Posterior vena cava (tissue), 2 donors: ENCODE measurements at places on chromosomes 12 and 14.

GRCh38 chr12:89424389-89424788, 72.1 kb upstream of the DUSP6 start:
- DNase-seq: no peak

DNA sequence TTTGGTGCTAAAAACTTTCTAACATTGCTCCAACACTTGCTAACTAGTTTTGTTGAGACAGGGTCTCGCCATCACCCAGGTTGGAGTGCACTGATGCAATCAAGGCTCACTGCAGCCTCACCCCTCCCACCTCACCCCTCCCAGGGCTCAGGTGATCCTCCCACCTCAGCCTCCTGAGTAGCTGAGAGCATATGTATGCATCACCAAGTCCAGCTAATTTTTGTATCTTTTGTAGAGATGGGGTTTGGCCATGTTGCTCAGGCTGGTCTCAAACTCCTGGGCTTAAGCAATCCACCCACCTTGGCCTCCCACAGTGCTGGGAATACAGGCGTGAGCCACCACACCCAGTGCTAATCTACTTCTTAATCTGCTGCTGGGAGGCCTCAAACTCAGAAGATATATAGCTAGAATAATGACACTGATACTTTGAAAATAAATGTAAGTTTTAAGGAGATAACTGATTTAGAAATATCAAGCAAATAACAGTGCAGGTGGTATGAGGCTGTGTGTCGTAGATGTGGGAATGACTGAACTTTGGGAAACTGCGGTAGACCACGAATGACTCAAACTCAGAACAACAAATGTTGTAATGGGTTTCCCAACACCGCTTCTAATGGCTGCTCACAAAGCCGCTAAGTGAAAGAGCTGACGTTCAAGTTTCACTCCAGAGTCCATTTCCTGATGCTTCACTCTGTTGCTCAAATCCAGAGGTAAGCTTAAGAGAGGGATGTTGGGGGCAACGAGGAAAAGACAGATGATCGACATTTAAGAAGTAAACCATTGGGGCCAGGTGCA, 10.0 kb downstream of the TMCC3 start:
- DNase-seq: no peak

GRCh38 chr12:41585784-41586183, 397.7 kb downstream of the PDZRN4 start:
- DNase-seq: no peak

DNA sequence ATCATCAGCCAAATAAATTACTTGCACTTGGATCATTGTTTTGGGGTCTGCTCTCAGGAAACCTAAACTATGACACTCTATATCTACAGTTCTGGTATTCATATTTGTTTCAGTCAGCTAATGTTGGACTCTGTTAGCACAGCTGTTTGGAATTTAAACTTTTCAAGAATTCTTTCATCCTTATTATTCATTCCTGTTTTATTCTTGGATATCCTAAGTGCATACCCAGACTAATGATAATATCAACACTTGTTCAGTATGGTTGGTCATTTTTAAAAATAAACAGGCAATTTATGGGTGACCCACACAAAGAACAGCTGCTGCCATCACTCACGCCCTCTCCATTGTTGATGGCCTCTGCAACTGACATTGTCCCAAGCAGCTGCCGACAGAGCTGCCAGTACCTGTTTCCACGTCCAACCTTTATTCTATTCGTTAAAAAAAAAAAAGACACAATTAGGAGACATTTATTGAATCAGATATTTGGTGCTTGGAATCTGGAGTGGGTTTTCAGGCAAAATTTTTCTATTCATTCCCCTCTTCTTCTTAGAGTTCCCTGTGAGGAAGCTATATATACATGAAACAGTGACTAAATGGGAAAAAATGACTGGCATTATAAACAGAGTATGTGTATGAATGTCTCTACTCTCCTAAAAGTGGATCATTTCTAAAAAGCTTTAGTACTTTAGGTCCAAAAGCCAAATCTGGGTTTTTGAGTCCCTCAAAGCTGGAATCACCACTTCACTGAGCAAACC, 252.1 kb upstream of the NAV3 start:
- DNase-seq: no peak

DNA sequence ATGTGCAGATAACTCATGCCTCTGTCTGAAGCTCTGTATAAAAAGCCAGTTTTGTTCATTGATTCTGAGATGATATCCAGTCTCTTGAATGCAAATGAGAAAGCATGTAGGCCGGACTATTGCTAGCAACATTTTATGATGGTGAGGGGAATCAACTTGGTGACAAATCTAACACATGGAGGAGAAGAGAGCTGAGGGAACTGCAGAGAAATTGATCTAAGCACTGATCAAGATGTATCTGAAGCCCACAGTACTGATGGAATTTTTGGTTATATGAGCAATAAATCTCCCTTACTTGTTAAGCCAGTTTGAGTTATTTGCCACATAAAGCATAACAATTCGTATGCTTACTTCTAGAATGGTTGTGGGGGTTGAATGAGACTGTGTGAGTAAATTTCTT, 295.6 kb upstream of the DDHD1 start:
- DNase-seq: no peak

DNA sequence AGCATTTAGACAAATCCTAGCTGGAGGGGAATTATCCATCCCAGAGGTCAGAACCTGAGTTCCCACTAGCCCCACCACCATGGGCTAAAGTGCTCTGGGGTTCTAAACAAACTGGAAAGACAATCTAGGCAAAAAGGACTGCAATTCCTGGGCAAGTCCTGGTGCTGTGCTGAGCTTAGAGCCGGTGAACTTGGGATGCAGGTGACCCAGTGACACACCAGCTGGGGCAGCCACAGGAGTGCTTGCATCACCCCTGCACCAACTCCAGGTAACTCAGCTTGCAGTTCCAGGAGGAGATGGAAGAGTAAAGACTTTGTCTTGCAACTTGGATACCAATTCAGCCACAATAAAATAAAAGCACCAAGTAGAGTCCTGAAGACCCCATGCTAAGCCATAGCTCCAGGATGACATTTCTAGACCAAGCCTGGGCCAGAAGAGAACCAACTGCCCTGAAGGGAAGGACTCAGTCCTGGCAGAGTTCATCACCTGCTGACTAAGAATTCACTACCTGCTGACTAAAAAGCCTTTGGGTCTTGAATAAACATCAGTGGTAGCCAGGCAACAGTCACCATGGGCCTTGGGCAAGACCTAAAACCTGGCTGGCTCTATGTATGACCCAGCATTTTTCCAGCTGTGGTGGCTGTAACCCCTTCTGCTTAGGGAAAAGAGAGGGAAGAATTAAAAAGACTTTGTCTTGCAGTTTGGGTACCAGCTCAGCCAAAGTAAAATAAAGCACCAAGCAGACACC, 223.4 kb upstream of the DIO2 start:
- DNase-seq: no peak

DNA sequence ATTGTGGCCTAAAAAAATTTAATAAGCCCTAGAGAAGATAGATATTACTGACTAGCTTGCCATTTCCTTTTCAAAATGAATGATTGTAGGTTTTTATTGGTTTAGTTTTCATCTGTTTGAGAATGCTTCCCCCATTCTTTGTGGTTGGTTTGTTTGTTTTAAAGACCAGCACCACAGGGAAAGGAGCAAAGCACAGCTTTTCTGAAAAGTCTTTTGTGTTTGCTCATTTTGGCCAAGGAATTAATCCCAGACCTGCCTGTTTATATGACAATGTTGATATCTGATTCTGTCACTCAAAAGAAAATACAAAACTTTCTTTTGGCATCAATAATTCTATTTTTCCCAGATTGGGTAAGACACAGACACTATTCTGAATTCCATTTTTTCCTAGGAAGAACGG, 312.5 kb upstream of the FLRT2 start:
- DNase-seq: no peak

DNA sequence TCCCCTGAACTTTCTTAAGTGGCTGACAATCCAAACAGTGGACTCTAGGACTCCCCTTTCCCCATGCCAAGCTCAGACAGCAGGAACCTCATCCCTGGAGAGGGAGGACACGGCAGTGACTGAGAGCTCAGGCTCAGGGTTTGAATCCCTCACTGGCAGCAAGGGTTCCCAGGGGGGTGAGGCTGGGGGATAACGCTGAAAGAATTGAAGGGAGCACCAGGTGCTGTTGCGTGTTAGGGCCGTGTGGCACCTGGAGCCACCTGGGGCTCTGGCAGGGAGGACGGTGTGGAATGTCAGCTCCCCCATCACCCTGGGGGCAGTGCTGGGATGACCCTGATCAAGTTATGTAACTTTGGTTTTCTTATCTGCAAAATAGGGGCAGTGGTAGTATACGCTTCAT, 40.1 kb downstream of the ANO2 start:
- peak; percentile 23 for DNase-seq

- no peak for DNase-seq
Observed at GRCh38 chr14:32733015-32733414, 205.7 kb upstream of the NPAS3 start.

DNA sequence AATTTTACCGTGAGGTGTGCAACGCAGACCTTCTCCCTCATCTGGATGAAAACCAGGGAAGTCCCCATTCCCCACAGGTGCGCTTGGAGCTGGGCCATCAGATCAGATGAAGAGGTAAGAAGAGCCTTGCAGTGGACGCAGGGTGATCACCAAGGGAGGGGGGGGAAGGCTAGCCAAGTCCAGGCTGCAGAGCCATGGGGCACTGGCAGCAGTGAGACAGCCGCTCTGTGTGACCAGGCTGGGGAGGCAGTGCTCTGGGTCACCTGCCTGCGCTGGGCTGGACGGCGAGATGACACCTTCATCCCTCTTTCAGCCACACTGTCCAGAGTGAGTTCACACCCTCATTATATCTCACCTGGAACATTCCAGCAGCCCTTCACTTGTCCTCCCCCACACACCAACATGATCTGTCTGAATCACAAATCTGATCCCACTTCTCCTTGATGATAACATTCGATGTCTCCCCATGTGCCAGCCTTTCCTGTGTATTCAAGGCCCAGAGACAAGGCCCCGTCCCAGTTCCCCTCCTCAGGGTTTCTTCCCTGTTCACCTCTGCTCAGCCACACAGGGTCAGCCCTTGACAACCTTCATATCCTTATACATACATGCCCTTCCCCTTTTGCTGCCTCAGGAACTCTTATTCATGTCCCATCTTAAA, 65.9 kb upstream of the VASH1 start:
- DNase-seq: no peak

DNA sequence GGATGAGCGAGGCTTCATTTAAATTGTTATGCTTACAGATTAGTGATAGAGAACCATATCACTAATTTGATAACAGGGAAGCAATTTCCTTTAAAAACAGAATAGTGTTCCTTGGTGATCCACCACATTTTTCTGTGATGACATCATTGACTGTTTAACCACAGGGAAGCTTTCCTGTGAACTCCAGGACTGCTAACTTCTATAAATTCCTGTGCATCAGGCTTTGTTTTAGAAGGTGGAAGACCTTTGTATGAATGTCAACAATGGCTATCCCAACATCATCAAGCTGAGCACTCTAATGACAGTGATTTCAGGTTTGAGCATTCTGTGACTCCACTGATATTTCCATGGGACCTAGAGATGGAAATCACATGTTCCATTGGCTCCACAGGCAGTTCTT, 177.1 kb downstream of the RMST start:
- DNase-seq: no peak

- no peak for DNase-seq
Observed at GRCh38 chr12:16086942-16087341, 175.8 kb downstream of the DERA start.

GRCh38 chr14:22837114-22837749, 847 bp downstream of the MMP14 start:
- peak; percentile 93 for DNase-seq

DNA sequence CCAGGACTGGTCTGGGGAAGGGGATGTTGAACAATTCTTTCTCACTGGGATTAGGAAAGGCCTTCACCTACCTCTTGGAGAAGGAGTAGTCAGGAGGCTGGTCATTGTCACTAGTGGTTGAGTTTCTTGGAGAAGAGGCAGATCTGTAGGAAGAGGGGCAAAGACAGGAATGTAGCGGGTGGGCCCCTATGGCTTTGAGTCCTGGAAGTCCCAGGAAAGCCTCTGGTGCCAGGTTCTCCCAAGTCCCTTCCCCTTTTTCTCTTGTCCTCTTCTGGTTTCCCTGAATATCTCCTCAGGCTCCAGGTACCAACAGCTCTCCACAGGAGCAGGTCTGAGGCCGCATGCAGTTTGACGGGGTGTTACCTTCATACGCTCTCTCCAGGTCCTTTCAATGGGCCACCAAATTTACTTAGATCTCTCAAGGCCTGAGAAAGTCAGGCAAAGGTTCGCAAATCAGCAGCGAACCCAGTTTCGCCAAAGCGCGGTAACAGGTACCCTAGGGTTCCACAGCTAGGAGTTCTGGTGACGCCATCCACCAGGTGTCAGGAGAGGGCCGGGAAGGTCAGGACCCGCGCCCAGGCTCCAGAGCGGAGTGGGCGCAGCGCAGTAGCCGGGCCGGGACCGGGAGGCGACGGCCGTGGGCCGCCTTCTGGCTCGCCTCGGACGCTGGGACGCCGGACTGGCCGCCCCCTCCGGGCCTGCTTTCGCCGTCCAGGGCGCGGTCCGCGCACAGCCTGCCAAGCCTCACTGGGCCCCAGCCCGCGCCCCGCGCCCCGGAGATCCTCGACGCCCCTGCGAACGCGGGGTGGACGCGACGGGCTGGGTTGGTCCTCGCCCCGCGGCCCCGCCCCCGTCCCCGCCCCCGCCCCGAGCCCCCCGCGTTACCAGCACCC, 795 bp downstream of the SMAGP start:
- DNase-seq: no peak

- DNase-seq: no peak
Observed at GRCh38 chr12:117674313-117674712, 294.5 kb downstream of the KSR2 start.

DNA sequence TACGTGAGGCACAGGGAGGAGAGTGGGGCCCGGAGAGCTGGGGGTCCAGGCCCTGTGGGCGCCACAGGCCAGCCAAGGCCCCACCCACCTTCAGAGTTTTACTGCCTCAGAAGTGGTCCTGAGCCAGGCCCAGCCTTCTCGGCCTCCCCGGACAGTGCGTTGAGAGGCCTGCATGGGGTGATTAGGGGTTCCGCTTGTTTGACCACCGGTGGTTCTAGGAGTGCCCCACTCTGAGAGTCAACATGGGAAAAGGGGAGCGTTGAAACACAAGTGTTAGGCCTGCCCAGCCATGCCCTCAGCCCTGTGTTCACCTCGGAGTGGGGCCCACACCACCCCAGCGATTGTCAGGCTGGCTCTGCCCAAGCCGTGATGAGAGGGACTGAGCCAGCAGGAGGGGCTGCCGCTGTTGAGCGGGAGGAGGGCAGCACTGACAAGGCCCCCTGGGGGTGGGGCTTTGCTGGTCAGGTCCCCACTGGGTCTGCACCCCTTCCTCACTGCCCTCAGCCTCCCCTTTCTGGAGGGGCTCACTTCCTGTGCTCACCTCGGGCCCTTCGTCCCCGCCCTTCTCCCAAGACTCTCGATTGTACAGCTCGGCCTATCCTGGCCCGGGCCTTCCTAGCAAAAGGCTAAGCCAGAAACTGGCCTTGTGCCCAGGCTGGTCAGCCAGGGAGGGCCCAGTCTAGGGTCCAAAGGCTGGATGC, 4.8 kb downstream of the CKB start:
- peak; percentile 78 for DNase-seq

GRCh38 chr12:115199831-115200230, 515.9 kb upstream of the TBX3 start:
- no peak for DNase-seq
